Posterior vena cava (tissue), 2 donors: ENCODE measurements at places on chromosomes 16 and 17.
A peak's percentile ranks its signal among the peaks of the same experiment; 100 is the strongest.

DNA sequence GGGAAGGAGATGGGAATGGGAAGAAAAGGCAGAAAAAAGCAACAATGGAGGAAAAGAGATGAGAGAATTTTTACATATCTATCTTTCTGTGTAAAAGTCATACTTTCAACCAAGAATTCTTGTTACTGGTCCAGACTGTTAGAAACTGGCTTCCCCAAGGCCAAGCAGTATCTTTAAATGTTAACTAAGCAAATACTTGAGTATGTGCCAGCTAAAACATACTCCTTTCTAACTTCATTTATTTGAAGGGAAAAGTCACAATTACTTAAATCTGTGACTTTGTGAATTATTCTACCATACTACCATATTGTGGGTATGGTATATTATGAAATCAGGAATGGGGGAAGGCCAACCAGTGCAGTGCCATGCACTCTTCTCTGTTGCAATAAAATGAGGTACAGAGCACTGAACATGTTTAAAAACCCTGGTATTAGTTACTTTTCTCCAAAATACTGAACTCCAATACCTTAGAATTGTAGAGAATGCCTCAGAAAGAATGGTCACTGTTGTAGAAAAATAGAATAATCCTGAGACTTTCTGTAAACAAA lies 92.3 kb upstream of the C17orf78 start:
- no peak for DNase-seq

DNA sequence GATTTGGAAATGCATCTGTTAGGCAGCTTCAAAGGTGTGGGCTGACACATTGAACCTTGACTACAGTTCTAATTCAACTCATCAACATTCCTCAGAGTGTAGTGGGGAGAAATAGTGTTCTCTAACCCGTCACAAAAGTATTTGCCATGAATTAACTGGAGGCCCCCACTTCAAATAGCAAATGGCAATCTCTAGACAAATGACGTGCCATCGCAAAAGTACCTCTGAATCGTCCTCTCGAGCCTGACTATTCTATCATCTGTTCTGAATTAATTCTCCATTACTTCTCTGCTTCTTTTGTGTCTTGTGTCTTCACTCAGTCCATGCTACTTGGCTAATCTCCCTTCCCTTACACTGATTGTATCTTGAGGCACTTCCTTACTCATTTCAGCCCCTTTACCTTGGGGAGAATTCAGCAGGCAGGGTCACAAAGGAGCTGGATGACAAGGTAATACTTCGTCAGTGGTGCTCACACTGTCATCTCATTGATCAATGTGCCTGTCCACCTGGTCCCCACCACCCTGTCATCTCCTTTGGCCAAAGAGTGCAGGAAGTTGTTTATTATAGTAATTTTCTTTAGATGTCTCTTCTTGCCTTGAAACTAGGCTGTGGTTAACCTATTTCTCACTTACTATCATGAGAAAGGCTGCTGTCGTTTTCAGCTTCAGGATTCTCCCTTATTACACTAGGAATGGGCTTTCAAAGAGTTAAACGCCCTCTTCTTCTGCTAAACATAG lies 108.4 kb downstream of the SYCE1L start:
- DNase-seq, result no peak

- no peak for DNase-seq
These were observed 721 bp downstream of the TBCD start for GRCh38 chr17:82752371-82753200.

DNA sequence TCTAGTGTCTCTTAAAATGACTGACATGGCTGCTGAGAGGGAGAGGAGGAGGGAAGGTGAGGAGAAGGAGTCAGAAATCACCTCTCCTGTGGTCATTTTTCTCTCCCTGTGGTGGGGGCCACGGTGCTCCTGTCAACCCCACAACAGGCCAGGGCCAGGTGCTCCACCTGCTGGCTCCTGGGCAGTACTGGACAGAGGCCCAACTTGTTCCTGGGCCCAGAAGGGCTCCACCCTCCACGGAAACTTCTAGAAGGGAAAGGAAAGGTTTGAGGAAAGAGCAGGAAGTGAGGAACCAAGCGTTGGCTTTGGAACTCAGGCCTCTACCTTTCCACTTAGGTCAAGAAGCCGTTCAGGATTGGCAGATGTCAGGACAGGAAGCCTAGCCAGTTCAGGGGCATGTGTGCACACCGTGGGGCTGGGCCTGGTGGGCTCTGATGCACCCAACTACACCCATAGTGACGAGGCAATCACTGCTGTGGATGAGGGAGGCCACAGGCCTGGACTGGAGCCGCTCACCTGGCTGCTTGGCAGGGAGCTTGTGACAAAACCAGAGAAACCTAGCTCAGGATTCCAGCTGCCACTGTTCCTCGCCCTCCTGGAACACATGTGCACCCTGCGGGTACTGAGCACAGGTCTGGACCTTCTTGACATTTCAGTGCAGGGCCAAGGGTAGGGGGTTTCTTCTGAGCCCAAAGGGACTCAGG lies 36.1 kb downstream of the WNT3 start:
- DNase-seq, result no peak

DNA sequence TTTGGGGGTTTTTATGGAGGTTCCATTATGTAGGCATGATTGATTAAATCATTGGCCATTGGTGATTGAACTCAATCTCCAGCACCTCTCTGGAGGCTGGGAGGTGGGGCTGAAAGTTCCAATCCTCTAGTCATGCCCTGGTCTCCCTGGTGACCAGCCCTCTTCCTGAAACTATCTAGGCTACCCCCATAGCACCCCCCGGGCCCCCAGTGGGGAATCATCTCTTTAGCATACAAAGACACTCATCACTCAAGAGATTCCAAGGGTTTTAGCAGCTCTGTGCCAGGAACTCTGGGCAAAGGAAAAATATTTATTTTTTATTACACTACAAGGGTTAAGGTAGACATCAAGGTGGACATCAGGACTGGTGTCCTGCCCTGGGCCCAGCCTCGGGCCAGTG lies 10.6 kb downstream of the SLC46A1 start:
- peak; percentile 32 for DNase-seq

DNA sequence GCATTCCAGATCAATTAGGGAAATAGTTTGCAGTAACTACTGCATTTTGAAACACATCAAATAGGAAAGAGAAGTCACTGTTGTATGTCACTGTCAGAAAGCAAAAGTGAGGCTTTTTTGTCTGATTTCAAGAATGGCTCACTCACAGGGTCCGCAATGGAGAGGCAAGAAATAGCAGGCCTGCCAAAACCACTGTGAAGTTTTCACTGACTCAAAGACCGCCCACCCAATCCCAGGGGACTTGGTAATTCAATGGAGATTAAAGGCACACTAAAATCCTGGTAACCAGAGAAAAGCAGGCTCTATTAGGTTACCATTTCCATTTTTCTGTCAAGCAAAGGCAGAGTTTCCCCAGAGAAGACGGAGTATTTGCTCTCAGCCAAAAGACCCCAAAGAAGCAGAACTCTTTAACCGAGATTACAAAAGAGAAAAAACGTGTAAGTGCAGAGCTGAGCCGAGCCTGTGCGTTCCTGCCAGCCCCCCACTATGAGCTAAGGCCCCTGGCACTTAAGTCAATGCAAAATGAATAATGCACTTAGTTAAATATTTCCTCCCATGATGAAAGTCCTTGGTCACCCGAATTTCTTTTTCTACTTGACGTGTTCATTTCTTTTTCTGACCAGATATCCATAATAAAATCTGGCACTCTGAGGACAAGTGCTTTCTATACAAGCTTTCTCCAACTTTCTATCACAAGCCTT lies 57.0 kb downstream of the FOXL1 start:
- DNase-seq, result no peak

DNA sequence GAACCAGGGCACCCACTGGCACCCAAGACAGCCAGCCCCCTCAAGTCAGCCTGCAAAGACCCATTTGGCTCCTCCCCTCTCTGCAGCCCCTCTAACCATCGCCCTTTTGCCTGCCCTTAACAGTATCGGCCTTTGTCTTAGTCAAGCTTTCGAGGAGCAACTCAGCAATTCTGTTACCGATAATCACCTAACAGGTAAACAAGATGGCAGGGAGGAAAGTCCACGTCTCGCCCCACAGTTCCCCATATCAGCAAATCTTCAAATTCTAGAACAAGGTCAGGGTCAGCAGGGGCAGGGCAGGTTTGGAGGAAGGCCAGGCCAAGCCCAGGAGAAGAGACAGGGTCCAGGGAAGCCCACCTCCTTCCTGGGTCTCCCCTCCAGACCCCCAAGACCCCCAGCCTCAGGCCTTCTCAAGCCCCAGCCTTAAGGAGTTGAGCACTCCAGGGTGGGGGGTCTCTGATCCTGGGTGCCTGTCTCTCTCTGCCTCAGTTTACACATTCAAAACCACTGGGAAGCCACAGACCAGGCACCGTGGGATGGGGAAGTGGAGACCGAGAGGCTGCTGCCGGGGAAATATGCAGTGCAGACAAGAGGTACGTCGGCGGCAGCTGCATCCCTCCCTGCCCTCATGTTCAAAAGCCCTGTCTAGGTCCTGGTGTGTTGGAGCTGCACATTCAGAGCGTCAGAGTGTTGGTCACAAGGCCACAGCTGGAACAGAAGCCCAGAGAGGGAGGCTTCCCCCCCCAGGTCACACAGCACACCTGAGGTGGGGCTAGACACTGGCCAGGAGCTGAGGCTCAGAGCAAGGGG lies 3.9 kb upstream of the OSGIN1 start:
- DNase-seq, result no peak

DNA sequence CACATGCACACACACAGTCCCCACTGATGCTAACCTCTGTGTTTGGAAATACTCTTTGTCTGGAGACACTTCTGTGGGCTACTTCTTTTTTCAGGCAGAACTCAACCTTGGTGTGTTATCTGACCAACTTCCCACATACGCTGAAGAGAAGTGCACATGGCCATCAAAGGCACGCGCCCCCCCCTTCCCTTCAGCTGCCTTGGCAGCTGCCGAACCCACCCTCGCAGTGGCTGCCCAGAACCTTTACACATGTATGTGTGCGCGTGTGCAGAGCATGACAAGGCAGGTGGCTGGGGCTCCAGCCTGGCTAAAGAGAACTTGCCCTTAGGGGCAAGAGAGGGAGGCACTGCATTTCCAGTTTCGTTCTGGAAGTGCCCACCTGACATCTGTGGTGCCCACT lies 3.9 kb downstream of the RAPGEFL1 start:
- no peak for DNase-seq

GRCh38 chr17:2481760-2482159 lies 29.9 kb downstream of the METTL16 start:
- DNase-seq, result no peak

DNA sequence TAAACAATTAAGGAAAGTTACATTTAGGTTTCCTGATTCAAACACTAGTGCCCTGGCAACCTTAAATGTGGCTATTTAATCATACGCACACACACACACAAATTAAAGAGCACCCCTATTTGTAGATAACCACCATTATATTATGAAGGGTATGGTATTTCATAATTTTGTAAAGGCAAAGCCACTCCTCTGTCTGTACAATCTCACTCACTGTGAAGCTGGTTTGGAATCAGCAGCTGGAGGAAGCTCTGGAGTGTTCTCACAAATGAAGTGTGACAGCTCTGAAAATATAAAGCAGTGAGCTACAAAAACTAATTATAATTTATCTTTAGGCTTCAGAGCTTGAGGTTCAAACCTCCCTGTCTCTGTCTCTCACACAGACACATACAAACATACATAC lies 57.9 kb upstream of the KCNJ16 start:
- no peak for DNase-seq
